Renal cortical epithelial cell (primary cell): ENCODE measurements at places on chromosomes 16 and 17.

DNA sequence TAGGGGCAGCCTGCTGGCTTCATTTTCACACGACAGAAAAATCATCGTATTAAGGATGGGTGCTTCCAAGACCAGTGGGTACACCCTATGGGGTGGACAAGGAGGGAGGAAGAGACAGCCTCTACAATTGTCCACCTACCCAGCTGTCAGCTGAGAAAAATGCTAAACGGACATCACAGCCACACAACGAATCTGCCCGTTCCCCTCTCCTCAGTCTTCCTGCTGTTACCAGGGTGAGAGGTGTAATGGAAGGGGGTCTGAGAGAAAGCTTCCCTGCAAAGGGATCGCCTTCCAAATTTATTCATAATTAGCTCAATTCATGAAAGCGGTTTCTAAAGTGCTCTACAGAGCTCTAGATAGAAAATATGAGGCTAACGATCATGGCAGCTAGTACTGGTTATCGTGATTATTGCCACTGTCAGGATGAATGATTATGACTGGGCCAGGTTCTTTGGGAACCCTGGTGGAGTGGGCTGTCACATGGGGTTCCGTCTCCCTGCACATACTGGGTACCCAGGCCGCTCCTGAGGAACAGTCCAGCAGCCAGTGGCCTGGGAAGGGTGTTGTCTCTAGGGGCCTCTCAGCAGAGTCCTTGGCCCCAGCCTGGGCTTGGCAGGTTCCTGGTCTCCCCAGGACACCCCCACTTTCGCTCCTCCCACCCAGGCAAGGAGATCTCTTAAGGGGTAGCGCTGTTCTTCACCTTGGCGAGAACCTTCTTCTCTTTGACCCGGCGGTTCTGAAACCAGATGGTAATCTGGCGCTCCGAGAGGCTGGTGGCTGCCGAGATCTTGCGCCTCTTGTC is 2.2 kb downstream of the HOXB13 start:
- no peak for DNase-seq

GRCh38 chr17:6435968-6436367 is 1.0 kb upstream of the AIPL1 start:
- DNase-seq, result peak; percentile 42

- DNase-seq, result no peak
Observed at GRCh38 chr17:63986821-63987220, 11.3 kb upstream of the PRR29 start.

DNA sequence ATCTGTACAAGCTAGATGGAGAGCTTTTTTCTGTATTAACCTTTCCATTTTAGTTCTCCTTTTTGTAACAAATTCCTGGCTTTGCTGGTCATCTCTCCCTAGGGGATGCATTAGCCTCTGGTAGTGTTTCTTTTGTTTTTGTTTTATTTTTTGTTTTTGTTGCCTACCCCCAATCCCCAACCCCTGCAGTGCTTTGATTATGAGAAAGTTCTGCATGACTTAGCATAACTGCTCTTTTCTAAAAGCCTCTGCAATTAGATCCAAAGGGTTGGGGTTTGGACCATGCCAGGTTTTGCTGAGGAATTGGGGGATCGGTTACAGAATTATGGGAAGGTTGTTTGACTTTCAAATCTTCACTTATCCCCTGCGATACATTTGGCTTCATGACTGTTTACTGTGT is 98.2 kb downstream of the ADAMTS18 start:
- peak; percentile 48 for DNase-seq

GRCh38 chr16:90016339-90016950 is 2.8 kb downstream of the DBNDD1 start:
- DNase-seq, result no peak

- DNase-seq, result no peak
Observed at GRCh38 chr17:57099165-57099564, 14.1 kb downstream of the AKAP1 start.

- no peak for DNase-seq
Observed at GRCh38 chr16:66856801-66857200, 12.6 kb downstream of the CA7 start.

DNA sequence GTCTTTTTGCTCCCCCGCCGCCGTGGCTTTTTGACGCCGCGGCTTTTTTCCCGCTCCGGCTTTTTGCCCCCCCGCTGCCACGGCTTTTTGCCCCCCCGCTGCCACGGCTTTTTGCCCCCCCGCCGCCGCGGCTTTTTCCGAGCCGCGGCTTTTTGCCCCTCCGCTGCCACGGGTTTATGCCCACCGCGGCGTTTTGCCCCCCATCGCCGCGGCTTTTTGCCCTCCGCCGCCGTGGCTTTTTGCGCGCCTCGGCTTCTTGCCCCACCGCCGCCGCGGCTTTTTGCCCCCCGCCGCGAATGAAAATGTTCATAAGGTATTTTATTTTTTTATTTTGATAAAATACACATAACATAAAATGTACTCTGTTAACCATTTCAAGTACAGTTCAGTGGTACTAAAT is 527.2 kb upstream of the WSB1 start:
- DNase-seq, result no peak

DNA sequence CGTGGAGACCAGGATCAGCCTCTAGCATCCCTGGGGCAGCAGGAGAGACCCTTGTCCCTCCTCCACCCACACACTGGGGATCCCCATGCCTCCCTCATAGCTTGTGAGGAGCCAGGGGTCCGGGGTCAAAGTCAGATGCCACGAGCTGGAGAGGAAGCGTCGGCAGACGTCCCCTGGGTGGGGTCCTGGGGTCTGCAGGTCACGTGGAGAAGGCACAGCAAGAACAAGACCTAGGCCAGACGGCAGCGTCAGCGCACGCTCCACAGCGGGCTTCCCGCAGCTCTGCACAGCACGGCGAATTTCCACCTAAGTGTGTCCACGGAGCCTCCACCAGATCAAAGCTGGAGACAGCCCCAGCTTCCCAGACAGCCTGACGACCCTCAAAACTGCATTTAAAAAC is 49.3 kb downstream of the SLC7A5 start:
- no peak for DNase-seq

- DNase-seq, result peak; percentile 96
Observed at GRCh38 chr17:82859431-82860403, 19.9 kb upstream of the ZNF750 start.

GRCh38 chr16:722835-723633 is 2.1 kb downstream of the ANTKMT start:
- no peak for DNase-seq

DNA sequence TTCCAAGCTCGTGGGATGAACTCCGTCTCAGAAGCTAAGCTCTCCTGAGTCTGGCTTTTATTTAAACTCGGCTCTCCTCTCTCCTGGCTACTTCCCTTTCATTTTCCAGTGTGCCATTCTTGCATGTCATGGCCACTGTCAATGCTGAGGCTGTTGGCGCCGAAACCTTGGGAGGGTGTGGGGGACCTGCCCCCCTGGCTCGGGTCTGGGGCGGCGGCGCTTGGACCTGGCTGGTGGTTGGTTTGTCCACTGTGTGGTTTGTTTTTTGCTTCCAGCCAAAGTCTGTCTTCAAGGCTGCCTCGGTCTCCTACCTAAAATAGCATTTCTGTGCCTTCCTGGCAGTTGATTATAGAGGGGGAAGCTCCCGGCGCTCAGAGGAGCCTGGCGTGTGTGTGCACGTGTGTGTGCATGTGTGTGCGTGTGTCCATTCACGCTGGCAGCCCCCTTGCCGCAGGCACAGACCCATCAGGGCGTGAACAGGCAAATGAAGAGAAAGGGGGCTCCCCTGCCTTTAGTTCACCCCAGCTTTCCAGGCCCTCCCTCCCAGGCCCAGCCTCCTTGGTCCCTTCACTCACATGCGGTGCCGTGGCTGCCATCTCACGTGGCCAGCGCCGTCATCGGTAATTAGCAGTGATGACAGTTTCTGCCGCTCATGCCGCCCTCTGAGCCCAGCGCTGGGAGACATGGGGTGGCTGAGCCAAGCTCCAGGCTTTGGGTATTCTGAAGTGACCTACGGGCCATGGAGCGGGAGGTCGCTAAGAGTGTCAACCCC is 179.9 kb downstream of the SEC14L1 start:
- no peak for DNase-seq

DNA sequence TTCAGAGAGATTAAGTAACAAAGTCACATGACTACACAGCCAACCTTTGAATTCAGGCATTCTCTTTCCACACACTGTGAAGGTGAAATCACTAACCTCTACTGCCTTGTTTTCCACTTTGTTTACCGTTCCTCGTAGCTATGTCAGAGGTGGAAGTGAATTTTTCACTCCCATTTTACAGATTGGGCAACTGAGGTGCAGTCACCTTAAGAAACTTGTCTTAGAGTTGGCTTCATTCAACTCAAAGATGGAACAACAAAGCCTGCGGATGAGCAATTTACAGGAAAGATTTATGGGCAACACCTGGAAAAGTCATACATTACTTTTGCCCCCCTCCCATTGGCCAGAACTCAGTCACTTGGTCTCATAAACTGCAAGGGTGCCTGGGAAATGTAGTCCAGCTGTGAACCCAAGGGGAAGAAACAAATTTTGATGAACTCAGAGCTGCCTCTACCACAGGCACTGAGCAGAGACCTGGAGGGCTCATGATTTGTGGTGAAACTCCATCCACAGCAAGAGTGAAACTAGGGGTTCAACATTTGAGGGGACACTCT is 784.6 kb upstream of the EEF2KMT start:
- no peak for DNase-seq

DNA sequence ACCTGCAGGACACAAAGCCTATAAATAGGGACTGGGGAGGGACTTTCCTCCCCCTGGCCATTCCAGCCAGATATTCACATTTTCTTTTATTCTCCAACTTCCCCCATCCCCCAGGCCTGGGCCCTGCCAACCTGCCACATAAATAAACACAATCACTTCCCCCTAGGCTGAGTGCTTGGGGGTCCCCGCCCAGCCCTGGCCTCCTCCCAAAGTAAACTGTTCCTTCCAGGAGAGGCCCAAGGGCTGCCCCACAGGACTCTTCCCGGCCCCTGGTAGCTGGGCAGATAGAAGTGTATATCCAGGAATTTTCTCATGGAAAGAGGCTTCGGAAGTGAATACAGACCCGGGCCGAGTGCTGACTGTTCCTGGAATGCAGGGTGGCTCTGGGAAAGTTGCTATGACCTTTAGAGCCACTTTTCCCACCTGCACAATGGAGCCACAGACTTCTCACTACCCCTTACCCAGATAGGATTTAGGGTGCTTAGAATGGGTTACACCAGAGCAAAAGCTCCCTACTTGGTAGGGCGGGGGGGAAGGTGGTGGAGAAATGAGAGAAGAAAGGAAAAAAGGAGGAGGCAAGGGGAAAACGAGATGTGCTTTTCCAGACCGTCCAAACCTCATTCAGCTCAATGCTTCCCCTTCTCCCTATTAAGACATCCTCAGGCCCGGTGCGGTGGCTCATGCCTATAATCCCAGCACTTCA is 8.5 kb downstream of the CSF3 start:
- DNase-seq, result no peak
